Activated T-cell treated with anti-CD3 and anti-CD28 coated beads, Interleukin-2, amount 50 U/mL, for 48 hours (primary cell): ENCODE measurements at places on chromosomes 16 and 17.

DNA sequence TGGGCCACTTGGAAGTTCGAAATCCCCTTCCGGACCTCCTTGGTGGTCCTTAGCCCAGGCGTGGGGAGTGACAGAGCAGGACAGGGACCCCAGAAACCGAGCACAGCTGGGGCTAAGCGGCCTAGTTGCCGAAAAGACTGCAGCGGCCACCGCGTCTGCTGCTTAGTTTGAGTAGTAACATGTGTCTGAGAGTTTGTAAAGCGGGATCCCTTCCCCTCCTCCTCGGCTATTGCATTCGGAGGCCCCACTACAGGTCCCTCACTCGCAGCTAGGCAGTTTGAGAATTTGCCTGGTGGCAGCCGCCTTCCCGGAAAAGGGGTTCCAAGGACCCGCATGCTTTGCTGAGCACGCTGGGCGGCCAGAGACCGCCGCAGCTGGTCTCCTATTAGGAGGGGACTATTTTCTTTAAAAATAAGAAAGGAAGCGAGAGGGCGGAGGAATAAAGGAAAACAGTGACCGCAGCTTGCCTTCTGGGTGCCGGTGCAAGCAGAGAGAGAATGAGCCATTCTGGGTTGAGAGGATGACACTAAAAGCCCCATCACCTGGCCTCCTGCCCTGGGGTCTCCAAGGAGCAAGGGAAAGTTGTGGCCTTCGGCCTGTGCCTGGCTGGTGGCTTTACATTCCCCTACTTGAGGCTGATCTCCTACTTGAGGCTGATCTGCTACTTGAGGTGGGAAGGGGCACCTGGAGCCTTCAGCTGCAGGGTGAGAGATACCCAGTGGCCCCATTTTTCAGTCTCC is 1.1 kb upstream of the HOXB5 start:
- no peak for DNase-seq

DNA sequence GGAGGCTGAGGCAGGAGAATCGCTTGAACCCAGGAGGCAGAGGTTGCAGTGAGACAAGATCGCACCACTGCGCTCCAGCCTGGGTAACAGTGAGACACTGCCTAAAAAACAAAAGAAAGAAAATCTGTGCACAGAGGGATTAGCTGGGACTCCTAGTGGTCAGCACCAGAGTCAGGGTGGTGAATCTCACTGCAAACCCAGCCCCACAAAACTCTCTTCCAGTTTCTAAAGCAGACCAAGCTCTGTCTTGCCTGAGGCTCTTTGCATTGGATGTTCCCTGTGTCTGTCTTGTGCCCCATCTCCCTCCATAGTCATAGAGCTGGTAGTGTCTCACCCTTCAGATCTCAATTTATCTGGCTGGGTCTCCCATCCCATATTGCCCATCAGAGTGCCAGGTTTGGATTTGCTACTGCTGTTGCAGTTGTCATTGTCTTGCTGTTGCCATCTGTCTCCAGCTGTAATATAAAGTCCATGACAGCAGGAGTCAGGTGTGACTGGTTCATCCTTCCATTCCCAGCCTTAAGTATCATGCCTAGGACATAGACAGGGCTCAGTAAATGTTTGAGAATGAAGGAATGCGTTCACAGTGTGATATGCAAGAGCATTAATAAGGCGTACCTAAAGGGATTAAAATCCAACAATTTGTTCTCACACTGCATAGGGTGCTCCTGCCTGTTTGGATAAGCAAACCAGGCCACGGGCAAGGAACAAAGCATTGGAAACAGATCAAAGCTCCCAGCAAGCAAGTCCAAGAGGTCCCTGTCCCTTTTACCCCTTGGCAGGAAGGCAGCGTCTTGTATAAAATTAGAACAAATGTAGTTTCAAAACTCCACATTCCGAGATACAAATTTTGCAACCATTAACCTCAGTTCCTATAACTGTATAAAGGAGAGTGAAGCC is 614.6 kb upstream of the CDH5 start:
- DNase-seq: no peak

GRCh38 chr17:74147056-74147835 is 56.2 kb upstream of the RPL38 start:
- no peak for DNase-seq

GRCh38 chr16:88063211-88063773 is 112.1 kb downstream of the BANP start:
- DNase-seq: no peak
